ENCODE measurements at places on chromosomes 4 and X.

DNA sequence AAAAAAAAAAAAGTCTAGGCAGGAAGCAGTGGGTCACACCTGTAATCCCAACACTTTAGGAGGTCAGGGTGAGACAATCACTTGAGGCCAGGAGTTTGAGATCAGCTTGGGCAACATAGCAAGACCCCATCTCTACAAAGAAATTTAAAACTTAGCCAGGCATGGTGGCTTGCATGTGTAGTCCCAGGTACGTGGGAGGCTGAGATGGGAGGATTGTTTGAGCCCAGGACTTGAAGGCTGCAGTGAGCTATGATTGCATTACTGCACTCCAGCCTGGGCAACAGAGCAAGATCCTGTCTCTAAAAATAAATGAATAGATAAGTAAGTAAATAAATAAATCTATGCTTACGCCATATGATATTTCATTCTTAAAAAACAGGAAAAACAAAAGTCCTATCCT, 65.3 kb downstream of the DHRSX start:
- DNase-seq: no peak

GRCh38 chr4:153529646-153530045, 63.5 kb downstream of the TMEM131L start:
- DNase-seq: no peak

DNA sequence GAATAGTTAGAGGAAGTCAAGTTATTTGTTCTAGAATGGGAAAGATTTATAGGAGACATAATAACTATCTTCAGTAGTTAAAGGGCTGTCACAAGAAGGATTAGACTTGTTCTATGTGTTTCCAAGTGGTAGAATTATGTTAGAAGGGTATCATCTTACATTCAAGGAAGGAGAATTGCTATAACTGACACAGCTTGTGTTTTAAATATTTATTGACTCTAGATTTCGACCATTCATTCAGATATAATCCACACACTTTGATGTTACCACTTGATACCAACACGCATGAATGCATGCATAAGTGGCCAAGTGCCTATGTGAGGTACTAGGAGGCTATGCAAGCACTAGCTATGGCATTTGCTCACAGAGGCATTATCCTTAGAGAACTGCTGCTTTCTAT, 122.7 kb downstream of the CCNB3 start:
- DNase-seq: no peak

DNA sequence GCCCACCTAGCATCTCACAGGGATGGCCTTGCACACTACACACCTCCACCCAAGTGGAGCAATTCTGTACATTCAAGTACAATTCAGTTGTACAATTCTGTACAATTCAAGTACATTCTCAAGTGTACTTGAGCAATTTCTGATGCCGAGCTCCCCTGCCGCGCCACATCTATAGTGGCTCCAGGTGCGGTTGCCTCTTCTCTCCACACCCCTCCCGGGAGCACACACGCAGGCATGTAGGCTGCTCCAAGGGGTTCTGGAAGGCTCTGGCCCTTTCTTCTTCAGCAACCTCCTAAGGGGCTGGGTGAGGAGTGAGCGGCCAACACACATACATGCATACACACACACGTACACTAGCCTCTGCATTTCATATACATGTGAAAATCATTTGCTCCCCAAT, 18.9 kb upstream of the DUSP9 start:
- DNase-seq: no peak

DNA sequence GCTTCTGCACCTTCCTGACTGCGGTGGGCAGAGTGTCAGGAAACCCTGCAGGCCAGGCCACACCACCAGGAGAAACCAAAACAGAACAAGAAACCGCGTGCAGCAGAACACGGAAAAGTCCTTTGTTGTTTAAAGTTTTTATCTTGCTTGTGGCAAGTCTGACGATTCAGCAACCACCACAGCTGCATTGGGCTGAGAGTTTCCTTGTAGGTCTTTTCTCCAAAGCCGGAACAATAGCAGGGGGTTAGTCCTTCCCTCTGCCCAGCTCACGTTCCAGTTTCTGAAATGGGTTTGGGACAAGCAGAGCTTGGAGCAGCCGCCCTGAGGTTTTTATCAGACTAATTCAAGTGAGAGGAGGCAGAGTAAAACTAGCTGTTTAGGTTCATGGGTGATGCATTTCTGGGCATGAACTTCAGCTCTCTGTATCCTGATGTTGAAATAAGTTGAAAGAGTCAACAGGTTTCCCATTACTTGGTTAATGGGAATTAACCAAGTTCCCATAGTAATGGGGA, 216.9 kb downstream of the PTTG2 start:
- peak; percentile 62 for DNase-seq

- DNase-seq: no peak
Measured at GRCh38 chr4:46503739-46504138, 113.8 kb upstream of the GABRA2 start.

DNA sequence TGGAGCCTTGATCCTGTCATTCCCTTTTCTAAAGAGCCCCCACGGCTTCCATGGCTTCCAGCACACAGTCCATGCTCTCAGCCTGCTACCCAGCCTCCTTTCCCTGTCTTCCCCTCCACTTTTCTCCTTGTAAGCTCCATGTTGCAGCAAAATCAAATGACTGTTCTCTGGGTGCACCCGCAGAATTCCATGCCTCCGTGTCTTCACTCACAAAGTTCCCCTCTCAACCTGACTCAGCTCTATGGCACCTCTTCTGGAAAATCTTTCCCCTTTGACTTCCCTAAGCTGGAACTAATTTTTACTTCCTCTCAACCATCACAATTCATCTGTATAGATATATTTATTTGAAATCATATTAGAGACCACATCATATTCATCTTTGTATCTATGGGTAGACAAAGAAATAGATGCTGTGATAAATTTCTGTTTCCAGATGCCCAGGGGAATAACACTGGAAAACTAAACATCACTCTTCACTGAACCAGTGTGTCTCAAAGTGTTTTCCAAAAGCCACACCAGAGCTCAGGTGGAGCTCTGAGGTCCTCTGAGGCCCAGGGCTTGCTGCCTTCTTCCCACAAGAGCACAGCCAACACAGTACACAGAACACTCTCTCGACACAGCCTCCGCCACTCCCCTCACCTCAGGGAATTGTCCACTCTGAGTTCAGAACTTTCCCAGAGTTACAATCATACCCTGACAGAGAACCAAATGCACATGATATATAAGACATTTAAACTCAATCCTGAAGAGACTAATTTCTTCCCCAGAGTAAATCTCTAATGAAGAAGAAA, 3.3 kb downstream of the SETD7 start:
- DNase-seq: no peak

DNA sequence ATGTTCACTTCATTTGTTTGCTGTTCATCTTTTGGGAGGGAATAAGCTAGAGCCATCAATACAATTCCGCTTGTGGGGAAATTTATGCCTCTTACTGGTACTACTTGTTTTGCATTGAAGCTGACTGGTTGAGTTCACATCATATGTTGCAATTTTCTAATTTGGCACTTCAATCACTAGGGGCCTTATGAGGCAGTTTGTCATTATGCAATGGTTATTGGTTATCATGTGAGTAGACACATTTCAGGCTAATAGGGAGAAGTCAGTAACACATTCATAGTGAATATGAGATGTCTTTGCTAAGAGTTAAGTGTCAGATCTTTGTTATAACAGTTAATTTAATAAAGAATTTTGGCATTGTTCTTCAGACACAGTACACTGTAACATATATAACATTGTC, 5.0 kb downstream of the RPL36A start:
- DNase-seq: no peak

DNA sequence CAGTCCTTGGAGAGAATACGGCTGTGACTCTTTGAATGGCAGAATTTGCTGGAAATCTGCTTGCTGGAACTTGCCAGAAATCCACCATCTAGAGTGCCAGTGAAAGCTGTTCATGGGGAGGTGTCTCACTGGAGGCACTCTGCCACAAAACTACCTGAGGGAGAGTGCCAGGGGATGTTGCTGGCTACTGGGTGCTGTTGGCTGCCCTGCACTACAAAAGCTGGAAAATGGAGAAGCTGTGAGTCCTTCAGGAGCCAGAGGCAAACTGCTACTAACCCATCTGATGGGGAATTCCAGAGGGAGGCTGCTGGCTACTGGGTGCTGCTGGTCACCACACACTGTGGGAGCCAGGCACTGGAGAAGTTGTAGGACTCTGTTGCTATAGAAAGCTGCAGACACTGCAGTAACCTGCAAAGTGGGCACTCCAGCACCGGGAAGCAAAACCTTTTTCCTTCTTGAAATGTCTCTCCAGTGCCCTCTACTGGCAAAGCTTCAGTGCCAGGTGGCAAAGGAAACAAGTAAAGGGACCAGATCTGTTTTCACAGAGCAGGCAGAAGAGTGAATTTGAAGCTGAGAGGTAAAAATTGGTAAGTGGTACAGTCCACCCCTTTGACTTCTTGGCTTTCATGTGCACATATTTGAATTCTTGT, 47.8 kb upstream of the HSD17B10 start:
- DNase-seq: peak; percentile 46

GRCh38 chr4:11598591-11598990, 169.9 kb upstream of the HS3ST1 start:
- DNase-seq: no peak

DNA sequence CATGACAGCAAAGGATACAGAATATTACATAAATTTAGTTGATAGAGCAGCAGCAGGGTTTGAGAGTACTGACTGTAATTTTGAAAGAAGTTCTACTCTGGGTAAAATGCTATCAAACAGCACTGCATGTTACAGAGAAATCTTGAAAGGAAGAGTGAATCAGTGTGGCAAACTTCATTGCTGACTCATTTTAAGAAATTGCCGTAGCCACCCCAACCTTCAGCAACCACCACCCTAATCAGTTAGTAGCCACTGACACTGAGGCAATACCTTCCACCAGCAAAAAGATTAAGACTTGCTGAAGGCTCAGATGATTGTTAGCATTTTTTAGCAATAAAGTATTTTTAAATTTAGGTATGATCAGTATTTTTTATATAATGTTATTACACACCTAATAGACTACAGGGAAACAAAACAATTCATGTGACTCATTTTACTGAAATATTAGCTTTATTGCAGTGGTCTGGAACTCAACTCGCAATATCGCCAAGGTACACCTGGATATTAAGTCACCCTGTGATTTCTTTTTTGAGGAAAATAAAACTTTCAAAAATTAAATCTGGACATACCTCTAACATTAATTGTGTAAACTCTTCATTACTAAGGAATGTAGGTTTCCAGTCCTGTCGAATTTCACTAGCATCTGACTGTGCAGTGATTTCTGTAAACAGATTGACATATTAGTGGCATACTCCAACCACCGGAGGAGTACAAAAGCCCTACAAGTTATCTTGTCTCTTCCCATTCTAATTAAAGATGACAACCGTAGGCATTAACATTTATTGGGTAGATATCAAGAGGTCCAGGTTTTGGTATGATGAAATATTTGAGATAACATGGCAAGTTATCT, 71.1 kb downstream of the CLOCK start:
- DNase-seq: no peak

- no peak for DNase-seq
Measured at GRCh38 chr4:156976147-156976546, 4.5 kb upstream of the PDGFC start.

DNA sequence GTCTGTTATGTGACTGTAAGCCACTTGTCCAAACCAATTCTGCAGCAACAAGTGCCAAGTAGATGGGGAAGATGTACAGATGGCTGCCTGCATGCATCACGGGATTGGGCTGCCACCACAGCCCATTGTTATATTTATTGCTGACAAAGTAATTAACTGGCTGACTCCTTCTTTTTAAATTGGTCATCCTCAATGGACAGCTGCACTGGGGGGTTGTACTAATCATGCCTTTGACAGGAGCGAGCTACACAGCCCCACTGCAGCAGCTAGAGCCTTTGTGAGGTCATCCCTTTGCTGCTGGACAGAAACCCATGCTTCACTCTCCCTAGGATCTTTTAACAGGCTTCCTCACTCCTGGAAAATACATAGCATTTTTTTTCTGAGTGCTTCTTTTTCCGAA, 146.7 kb upstream of the CXXC4 start:
- DNase-seq: no peak

GRCh38 chrX:10702031-10702430, 81.6 kb upstream of the MID1 start:
- DNase-seq: no peak

GRCh38 chr4:113040793-113041192, 8.7 kb upstream of the ANK2 start:
- DNase-seq: no peak

GRCh38 chr4:170465429-170465828, 375.7 kb upstream of the AADAT start:
- DNase-seq: no peak

DNA sequence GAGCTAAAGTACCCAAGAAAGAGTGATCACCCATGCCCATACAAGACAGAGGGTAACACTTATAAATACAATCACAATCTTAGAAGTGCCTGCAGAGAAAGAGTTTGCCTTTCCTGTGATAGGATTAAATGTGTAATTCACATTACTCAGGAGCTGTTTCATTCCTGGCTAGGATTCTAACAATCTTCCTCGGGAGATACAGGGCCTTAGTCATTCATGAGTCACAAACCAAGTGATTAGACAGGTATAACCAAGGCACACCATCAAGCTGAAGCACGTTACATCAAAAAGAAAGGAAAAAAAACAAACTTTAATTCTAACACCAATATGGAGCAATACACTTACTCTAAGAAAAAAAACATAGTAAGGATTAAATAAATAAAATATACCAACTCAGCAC, 14.9 kb downstream of the ABCG2 start:
- no peak for DNase-seq

GRCh38 chrX:30015440-30015839, 199.9 kb upstream of the MAGEB2 start:
- DNase-seq: no peak

- no peak for DNase-seq
Measured at GRCh38 chrX:9997041-9997440, 29.9 kb downstream of the CLDN34 start.

DNA sequence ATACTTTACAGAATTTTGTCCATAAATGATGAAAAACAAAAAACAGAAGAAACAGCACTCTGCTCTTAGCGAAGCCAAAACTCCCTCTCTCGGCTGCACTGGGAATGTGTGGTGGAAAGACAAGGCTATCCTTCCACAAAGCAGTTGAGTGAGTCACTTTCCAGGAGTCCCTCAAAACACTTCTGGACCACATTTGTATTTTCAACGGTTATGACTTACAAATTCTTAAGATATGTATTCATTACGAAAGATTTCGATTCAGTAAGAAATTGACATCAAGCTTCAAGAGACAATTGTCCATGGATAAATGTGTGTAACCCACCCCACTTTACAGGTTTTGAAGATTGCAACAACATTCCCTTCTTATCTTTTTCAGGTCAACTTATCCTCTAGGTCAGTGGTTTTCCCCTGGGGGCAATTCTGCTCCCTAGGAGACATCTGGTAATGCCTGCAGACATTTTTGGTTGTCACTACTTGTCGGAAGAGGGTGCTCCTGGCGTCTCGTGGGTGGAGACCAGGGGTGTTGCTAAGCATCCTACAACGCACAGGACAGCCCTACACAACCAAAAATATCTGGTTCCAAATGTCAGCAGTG, 66.7 kb upstream of the MTNR1A start:
- DNase-seq: no peak

- no peak for DNase-seq
Measured at GRCh38 chr4:40908297-40908696, 158.5 kb downstream of the NSUN7 start.

Measured in CD4-positive, alpha-beta T cell treated with Interleukin-21 for 1 hour (primary cell).